ENCODE measurements at places on chromosomes 12 and 14. TPM values are rescaled to one million over a fixed set of nuclear protein-coding genes. Genes with fewer than 3 reads are reported as not detected.

PRICKLE1 gene
- 5.1 TPM for total RNA-seq

KRT83 gene
- total RNA-seq: not detected

CD9 gene
- total RNA-seq: 66.4 TPM

DNA sequence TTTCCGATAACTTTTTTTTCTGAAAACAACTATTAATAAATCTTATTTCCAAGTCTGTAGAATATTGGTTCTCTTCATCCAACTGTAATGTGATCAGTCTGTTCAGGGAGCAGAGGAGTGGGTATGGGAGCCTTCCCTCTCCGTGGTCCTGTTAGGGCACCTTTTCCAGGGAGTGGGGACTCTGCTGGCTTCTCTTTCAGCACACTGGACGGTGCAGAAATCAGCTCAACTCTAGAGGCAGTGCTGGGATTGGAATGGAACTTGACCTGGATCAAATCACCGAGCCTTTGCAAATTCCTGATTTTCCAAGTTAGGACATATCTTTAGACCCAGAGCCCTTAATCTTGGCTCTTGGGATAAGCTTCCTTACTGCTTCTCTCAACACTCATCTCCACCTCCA, 630.4 kb downstream of the DIO2 start:
- no peak for DNase-seq

Measured in HFFc6 (cell line).